ENCODE measurements at places on chromosomes 5 and 9. TPM values are rescaled to one million over a fixed set of nuclear protein-coding genes. Genes with fewer than 3 reads are reported as not detected.

RAD17 gene
- total RNA-seq, result 30.7 TPM

DNA sequence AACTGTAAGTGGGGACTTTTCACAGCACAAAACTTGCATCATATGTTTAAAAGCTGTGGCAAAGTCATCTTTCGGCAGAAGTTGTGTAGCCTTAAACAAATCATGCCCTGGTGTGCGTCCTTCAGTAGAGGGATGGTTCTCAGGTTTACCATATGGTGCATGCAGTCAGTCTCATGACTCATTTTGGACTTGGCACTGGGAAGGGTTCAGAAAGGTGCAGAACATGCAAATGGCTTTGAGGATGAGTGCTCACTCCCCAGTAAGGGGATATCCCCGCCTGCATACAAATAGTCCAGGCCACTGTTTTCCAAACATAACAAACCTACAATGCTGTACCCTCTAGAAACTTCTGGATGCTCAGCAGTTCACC is 260.3 kb downstream of the NDUFS4 start:
- no peak for DNase-seq

GRCh38 chr9:129596541-129597331 is 24.2 kb downstream of the C9orf50 start:
- DNase-seq, result no peak

DNA sequence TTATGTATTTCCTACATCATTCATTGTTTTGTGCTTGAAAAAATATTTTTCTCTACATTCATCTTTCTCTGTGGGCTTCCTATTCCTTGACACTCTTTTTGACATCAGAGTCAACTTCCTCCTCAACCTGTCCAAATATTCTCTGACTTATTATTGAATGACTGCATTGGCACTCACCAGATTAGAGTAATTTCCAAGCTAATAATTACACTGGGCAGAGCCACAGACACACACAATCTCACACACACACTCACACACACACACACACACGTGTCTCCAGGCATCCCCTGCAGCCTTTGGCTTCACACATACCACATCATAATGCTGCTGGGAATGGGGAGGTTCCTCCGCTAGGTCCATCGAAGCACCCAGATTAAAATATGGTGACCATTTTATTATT is 184.5 kb downstream of the SYK start:
- no peak for DNase-seq

PCDHB14 gene
- 0.14 TPM for total RNA-seq

DNA sequence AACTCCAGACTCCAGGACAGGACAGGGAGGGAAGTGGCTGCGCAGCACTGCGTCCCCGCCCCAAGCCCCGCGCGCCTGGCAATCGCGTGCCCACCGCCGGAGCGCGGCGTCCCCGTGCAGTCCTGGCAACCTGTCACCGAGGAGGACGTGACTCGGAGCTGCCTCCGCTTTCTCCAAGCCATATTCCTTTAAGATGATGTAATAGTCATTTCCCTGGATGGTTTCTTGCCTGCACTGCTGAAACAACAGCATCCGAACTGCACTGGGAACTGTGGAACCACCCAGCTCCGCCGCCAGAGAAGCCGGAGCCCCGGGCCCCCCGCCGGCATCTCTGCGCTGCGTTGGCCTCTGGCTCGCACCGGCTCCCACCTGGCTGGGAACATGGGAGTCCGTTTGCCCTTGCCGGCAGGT is 34.5 kb downstream of the KCTD16 start:
- DNase-seq, result no peak

DNA sequence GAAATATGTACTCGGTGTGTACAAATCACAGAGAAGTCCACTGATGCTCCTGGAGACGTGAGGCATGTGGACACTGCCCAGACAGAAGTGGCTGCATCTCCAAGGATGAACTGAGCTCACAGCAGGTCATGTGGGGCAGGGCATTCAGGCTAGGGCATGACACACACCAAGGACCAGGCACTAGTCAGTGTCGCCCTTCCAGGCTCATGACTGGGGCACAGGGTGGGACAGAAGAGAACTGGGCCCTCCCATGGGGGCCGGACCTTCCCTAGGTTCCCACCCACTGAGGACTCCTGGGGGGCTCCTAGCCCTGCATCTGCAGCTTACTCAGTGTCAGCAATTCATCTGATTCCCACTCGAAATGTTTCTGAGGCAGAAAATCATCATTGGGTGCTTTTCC is 256.8 kb upstream of the IRX4 start:
- DNase-seq, result no peak

FOXD4L5 gene
- total RNA-seq, result 0.30 TPM

GRM6 gene
- total RNA-seq, result not detected
